ENCODE measurements at places on chromosomes 2 and 18. TPM values are rescaled to one million over a fixed set of nuclear protein-coding genes. Genes with fewer than 3 reads are reported as not detected.

DNA sequence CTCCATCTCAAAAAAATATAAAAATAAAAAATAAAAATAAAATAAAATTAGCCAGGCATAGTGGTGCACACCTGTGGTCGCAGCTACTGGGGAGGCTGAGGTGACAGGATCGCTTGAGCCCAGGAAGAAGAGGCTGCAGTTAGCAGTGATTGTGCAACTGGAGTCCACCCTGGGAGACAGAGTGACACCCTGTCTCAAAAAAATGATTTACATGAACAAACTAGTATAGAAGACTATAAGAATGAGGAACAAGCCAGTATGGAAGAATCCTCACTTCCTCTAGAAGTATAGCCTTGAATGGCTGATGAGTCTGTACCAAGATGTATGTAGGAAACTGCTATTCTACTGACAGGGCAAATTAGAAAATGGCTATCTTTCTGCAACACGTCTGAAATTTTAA, 10.9 kb downstream of the YES1 start:
- no peak overlapping the region for H3K27ac ChIP-seq
- no peak for DNase-seq
- no peaks in the 10 kb centered on the region for H3K36me3 ChIP-seq
- H3K4me1 ChIP-seq, result peaks cover 11% of the 10 kb centered on the region
- H3K4me3 ChIP-seq, result no peak overlapping the region

- no peaks in the 10 kb centered on the region for H3K27me3 ChIP-seq
- H3K4me3 ChIP-seq, result no peak overlapping the region
- no peaks in the 10 kb centered on the region for H3K4me1 ChIP-seq
- no peak for DNase-seq
Observed at GRCh38 chr2:145344076-145344724, 824.3 kb upstream of the ZEB2 start.

DNA sequence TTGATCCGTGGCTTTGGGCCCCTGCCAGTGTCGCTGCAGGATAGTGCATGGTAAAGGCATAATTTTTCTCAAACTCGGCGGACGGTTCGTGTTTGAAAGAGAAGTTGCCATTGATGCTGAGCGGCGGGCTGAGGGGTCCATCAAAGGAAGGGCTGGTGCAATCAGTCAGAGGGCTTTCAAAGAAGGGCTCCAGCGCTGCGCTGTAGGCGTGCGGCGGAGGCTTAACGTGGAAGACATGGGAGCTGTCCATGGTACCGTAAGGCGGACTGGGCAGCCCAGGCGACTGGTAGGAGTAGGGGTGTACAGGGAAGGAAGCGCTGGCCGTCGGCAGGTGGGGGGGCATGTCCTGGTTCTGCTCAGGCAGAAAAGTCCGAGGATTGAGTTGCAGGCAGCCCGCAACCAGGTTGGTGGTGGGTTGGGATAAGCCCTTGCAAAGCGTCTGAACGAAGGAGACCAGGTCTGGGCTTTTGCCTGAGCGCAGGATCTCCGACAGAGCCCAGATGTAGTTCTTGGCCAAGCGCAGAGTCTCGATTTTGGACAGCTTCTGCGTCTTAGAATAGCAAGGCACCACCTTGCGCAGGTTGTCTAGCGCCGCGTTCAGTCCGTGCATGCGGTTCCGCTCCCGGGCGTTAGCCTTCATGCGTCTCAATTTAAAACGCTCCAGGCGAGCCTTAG, 2.3 kb downstream of the NEUROD1 start:
- no peak for DNase-seq
- no peaks in the 10 kb centered on the region for H3K4me1 ChIP-seq
- H3K27me3 ChIP-seq, result peaks cover 18% of the 10 kb centered on the region
- no peak overlapping the region for H3K4me3 ChIP-seq
- H3K36me3 ChIP-seq, result no peaks in the 10 kb centered on the region
- H3K27ac ChIP-seq, result no peak overlapping the region

DNA sequence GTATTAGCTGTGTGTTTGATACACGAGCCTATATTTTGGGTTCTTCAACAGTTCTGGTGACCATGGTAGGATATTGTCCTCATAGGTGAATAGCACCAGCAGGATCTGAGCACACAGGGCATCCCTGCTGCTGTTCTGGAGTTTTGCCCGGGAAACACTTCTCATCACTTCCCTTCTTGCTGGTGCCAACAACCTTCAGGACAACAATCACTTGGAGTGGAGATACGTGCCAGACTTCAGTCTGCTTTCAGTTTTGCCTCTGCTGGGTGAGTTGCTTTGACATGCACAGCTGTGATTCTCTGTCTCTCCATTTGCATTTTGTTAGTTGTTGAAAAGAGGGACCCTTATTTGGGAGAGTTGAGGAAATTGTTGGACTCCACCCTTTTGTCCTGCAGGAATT, 1347.2 kb upstream of the DDX18 start:
- no peaks in the 10 kb centered on the region for H3K4me1 ChIP-seq
- no peak overlapping the region for H3K27ac ChIP-seq
- H3K27me3 ChIP-seq, result no peaks in the 10 kb centered on the region
- no peak overlapping the region for H3K4me3 ChIP-seq

GRCh38 chr2:159151198-159152127, 135.0 kb downstream of the WDSUB1 start:
- no peaks in the 10 kb centered on the region for H3K4me1 ChIP-seq
- no peak overlapping the region for H3K4me3 ChIP-seq
- DNase-seq, result no peak

DNA sequence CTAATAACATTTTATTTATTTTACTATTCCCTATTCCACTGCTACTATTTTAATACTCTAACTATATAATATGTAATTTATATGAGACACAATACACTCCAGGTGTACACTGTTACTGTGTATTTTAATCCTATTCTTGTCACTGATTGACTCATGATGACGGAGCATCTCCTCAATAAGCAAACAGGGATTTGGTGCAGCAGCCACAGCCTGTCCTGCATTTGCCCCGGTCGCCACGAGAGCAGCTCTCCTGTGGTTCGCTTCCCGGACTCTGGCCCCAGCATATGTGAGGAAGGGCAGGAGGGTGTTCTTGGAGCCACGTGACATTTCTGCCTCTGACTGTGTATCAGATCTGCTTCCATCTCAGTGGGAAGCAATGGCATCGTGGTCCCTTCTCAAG, 74.1 kb upstream of the PXDN start:
- H3K4me1 ChIP-seq, result peaks cover 12% of the 10 kb centered on the region
- 0 out of 2 replicates have a peak overlapping the region, but pooled peaks have one; percentile 17 for H3K27ac ChIP-seq
- H3K36me3 ChIP-seq, result no peaks in the 10 kb centered on the region
- no peak for DNase-seq
- H3K4me3 ChIP-seq, result no peak overlapping the region

- no peak overlapping the region for H3K4me3 ChIP-seq
- H3K27ac ChIP-seq, result no peak overlapping the region
- no peak for DNase-seq
- no peaks in the 10 kb centered on the region for H3K4me1 ChIP-seq
- no peaks in the 10 kb centered on the region for H3K36me3 ChIP-seq
Observed at GRCh38 chr2:144834998-144835633, 315.2 kb upstream of the ZEB2 start.

The LIPG gene
- 92.0 TPM for total RNA-seq

- H3K27me3 ChIP-seq, result no peaks in the 10 kb centered on the region
- no peak overlapping the region for H3K27ac ChIP-seq
- H3K4me3 ChIP-seq, result no peak overlapping the region
- no peaks in the 10 kb centered on the region for H3K4me1 ChIP-seq
Observed at GRCh38 chr18:39259736-39260135, 1694.1 kb upstream of the CELF4 start.

The TANC1 gene
- 44.3 TPM for total RNA-seq

DNA sequence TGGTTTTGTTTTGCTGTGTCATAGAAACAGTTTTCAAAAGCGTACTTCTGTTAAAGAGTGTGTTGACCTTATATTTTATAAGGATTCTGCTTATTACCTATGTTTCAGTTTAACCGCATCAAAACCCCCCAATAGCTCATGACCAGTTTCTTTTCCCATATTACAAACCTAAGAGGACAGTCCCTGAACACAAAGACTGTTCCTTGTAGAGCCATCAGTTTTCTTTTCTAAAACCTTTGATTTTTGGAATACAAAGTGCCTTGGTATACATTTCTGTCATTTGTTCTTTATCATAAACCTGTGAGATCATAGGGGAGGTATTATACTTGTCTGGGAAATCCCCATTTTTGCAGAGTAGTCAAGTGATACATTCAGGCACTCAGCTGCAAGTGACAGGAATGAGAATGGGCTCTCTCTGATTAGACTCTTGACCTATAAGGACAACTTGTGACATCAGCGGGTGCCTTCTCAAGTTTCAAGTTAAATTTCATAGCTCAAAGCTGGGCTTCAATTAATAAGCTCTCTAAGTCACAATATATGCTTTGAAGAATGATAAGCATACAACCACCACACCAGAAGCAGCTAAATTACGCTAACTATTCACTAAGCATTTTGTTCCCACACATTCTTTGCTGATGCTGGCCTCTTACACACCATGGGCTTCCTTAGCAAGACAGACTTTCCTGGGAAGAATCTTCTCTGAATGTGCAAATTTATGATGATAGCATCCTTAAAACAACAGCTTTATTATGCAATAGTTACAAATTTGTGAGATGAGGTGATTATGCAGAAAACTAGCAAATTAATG, 97.5 kb upstream of the CD302 start:
- no peak overlapping the region for H3K27ac ChIP-seq
- H3K4me1 ChIP-seq, result no peaks in the 10 kb centered on the region
- H3K36me3 ChIP-seq, result no peaks in the 10 kb centered on the region
- DNase-seq, result no peak
- H3K27me3 ChIP-seq, result peaks cover 16% of the 10 kb centered on the region
- H3K4me3 ChIP-seq, result no peak overlapping the region

- peak within 1 kb of the TSS; percentile 52 for H3K4me3 ChIP-seq
- no peaks in the 10 kb centered on the region for H3K36me3 ChIP-seq
- DNase-seq, result no peak
- H3K4me1 ChIP-seq, result peaks cover 21% of the 10 kb centered on the region
- H3K27ac ChIP-seq, result no peak within 1 kb of the TSS
Observed at GRCh38 chr2:60553495-60554073, at the start of gene BCL11A. Gene BCL11A (minus strand): TSS chr2:60553654. CDS start chr2:60553270, 384 bp downstream.

- H3K27ac ChIP-seq, result peak overlapping the region; percentile 87
- H3K4me1 ChIP-seq, result peaks cover 6% of the 10 kb centered on the region
- no peaks in the 10 kb centered on the region for H3K27me3 ChIP-seq
- peak overlapping the region; percentile 83 for H3K4me3 ChIP-seq
Observed at GRCh38 chr2:26033270-26033817, 540 bp upstream of the RAB10 start.

DNA sequence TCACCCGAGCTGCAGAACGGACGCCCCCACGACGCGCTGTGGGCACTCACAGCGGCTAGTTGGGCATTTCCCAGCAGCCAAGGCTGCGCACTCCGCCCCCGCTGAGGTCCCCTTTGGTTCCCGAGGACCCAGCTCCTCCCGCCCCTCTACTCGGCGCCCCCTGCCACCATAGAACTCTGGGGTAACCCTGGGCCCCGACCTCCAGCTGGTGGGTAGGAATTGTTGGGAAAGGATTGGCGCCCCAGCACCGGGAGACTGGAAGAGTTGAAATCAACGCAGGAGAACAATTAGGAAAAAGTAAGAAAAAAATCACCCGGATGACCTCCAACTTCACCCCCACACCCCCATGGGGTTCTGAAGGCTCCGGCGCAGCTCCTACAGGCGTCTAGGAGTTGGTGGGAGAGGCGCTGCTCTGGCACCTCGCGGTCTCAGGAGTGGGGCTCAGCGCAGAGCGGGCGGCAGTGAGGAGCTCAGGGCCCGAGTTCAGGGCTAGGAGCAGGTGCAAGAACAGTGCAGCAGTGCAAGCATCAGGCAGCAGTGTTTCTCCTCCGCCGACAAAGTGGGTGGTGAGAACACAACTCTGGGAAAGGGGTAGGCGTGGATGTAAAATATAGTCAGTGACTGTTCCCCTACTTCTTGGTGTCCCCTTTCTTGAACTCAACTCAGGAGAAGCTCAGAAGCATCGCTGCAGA, 14.0 kb downstream of the POU3F3 start:
- peaks cover 4% of the 10 kb centered on the region for H3K4me1 ChIP-seq
- DNase-seq, result no peak
- no peak overlapping the region for H3K4me3 ChIP-seq

DNA sequence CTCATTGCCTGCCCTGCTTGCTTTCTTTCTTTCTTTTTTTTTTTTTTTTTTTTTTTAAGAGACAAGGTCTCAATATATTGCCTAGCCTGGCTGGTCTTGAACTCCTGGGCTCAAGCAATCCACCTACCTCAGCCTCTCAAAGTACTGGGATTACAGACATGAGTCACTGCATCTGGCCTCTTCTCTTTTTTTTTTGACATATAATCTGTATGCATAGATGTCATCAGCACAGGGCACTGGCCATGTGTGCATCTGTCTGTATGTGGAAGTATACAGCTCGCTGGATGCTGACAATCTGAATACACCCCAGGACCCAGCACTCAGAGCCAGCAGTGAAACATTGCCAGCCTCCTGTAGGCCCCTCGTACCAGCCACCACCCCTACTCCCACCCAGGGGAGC, 49.5 kb downstream of the TFCP2L1 start:
- no peaks in the 10 kb centered on the region for H3K4me1 ChIP-seq
- DNase-seq, result no peak
- H3K36me3 ChIP-seq, result no peaks in the 10 kb centered on the region
- no peak overlapping the region for H3K4me3 ChIP-seq
- no peaks in the 10 kb centered on the region for H3K27me3 ChIP-seq

The TWIST2 gene
- 4.2 TPM for total RNA-seq

The HOXD9 gene
- 0.15 TPM for total RNA-seq

Data from Panc1 (cell line).